ENCODE measurements at places on chromosomes 2 and 18.

- DNase-seq = no peak
These were observed 59.9 kb upstream of the LRPPRC start for GRCh38 chr2:44055664-44056063.

DNA sequence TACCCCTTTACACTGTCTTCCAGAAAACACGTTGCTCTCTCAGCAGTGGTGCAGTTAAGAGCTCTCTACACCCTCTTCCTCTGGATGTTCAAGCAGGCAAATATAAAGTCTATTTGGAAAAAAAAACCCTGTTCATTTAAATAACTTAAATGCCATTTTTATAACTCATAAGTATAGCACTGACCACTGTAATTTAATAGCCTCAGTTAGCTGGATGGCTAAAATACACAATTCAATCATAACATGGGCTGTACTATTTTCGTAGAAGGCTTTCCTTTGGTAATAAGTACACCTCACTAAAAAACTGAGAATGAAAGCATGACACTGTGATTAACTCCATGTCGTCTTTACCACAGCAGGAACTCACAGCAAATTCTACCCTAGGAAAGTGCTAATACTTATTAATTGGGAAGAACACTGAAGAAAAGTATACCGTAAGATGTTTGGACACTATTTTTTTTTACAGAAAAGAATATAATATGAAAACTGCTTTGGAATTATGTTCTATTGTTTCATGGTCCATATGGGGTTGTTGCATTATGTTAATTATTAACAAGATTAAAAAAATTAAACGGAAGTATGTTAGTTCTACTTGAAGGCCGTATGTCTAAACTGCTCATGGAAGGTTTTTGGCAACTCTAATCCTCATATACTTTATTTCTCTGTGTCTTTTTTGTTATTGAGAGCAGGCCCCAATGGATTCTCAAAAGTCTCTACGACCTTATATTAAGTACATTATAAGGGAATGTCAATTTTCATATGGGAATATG lies 269.1 kb downstream of the ZNF385B start:
- DNase-seq = peak; percentile 28

- DNase-seq = peak; percentile 42
These were observed 25.7 kb downstream of the SRBD1 start for GRCh38 chr2:45585267-45585861.

GRCh38 chr18:63237881-63238692 lies 81.5 kb downstream of the BCL2 start:
- peak; percentile 86 for DNase-seq

GRCh38 chr2:208266553-208266893 lies 468 bp downstream of the PIKFYVE start:
- no peak for DNase-seq

- DNase-seq = peak; percentile 63
These were observed 90.0 kb upstream of the HS6ST1 start for GRCh38 chr2:128408349-128409305.

GRCh38 chr2:215601990-215602721 lies 166.3 kb upstream of the FN1 start:
- peak; percentile 42 for DNase-seq

DNA sequence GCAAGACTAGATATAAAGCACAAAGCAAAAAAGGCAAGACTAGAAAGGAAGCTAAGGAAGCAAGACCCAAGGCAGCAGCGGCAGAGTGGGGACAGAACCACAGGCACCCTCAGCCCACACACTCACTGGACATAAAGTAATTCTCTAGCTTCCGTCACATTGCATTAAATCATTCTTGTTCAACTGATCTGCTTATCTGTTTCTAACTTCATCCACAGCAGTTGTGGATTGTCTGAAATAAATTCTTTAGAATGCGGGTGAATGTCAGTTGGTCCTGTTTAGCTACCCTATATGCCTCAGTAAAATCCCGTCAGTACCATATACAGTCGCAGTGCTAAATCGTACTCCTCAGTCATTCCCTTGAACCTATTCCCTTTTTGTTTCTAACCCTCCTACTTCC lies 183.2 kb upstream of the SLC39A10 start:
- DNase-seq = no peak

GRCh38 chr2:54164106-54164505 lies 48.7 kb downstream of the ACYP2 start:
- no peak for DNase-seq

DNA sequence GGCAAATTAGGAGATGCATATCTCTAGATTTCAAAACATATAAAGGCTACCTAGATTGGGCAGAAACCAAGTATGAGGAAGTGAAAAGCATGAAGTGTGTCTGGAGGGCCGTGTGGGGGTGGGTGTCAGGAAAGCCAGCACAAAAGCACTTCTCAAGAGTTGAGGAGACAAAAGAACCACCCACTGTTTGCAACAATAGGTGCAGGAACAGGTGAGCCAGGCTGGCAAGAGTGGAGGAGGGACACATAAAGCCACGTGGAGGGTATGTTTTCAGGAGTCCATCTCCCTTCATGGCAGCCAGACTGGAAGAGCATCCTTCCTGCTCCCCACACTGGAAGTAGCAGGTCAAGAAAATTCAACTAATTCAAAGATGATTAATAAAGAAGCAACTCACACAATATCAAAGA lies 96.4 kb downstream of the CERS6 start:
- no peak for DNase-seq

DNA sequence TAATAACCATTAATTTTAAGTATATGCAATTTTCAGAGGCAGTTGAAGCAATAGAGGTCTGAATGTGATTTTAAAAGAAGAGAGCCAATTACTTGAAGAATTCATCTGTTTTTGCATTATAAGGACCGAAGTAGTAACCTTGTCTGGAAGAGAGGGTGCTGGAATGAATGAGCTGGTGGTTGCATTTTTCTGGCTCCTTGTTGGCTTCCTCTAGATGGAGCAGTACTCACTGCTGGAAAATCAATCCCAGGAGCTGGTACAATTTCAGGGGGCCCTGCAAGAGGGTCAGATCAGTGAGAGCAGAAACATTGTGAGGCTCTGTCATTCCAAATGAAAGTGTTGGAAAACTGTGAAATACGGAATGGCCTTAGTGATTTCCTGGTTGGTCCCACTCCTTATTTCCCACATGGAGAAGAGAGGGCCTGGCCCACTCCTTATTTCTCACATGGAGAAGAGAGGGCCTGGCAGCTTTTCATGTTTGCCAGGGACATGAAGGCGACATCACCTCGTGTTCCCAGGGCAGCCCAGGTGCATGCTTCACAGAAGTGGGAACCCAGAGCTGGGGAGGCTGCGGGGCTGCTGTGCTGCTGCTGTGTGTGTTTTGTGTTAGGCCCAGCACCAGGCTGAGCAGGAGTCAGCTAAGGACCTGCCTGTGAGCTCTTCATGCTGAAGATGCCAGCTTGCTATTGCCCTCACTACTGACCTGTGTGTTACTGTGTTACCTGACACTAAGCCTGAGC lies 197.4 kb downstream of the SNTG2 start:
- no peak for DNase-seq
